ENCODE measurements at places on chromosomes 5 and 9.

DNA sequence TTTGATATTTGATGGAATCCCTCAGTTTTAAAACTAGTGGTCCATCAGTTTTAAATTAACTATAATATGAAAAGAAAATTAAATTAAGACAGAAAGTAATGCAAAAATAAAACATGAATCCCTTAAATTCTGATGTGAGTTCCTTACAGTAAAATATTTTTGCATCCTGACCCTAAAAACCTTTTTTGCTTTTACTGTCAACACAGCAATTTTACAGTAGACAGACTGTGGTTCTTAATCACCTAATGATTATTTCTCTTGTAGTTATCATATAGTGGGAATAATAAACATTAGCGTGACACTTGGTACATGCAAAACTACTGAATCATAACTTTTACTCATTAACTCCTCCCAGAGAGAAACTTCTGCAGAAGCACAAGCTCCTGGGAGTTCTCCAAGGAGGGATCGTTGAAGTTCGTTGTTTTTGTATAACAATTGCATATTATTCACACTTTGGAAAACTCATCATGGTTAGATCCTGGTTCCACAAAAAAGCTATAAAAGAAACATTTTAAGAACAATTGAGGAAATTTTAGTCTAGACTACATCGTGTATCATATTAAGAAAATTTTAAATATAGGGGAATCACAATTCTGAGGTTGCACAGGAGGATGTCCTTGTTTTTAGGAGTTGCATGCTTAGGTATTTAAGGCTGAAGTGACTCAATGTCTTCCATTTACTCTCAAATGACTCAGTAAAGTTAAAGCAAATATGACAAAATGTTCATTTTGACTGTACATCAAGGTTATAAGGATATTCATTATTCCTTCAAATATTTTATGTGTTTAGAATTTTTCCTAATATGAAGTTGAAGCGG lies 88.2 kb upstream of the NIPAL4 start:
- DNase-seq, result no peak

- no peak for DNase-seq
Measured at GRCh38 chr9:136851941-136852663, at the start of gene MAMDC4. Gene MAMDC4, plus strand, starts transcription at chr9:136852346. Its CDS starts 71 bp downstream, at chr9:136852417.

GRCh38 chr5:57082441-57083067 lies 91.3 kb upstream of the GPBP1 start:
- no peak for DNase-seq

GRCh38 chr5:132425009-132425937 lies 55.8 kb downstream of the SLC22A5 start:
- no peak for DNase-seq

- no peak for DNase-seq
Measured at GRCh38 chr9:111917201-111917600, 20.6 kb downstream of the UGCG start.
